ENCODE measurements at places on chromosomes 2 and 18.
A peak's percentile ranks its signal among the peaks of the same experiment; 100 is the strongest.

DNA sequence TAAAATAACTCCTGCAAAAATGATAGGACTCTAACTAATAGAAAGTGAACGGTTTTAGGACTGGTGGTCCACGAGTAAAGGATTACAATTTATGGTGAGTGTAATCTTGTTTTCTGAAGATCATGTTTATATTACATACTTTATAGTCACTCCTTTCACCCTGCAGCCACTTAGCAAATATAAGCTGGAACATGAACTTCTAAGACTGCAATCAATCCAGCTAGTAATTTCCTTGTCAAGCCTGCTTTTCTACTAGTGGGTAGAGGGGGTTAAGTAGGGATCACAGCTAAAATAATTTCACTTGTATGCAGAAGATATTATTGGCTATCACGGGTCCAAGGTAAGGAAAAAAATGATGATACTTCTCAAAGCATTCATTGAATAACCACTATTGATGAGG, 125.5 kb upstream of the NETO1 start:
- no peak for DNase-seq

DNA sequence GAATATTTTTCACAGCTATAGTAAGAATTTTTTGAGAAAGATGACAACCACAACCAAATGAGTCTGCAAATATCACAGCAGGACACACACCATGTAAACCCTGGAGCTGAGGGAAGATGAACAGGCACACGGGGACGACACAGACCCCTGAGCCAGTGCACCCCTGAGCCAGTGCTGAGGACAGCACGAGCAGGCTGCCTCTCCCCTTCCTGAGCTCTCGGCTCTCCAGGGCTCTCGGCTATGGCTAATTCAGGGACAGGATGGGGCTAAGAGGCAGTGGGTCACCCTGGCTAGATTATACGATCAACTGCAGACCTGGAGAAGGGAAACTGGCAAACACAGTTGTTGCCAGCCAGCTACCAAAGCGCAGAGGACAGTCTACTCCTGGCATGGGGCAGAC, 41.4 kb downstream of the TGFBRAP1 start:
- DNase-seq, result no peak

DNA sequence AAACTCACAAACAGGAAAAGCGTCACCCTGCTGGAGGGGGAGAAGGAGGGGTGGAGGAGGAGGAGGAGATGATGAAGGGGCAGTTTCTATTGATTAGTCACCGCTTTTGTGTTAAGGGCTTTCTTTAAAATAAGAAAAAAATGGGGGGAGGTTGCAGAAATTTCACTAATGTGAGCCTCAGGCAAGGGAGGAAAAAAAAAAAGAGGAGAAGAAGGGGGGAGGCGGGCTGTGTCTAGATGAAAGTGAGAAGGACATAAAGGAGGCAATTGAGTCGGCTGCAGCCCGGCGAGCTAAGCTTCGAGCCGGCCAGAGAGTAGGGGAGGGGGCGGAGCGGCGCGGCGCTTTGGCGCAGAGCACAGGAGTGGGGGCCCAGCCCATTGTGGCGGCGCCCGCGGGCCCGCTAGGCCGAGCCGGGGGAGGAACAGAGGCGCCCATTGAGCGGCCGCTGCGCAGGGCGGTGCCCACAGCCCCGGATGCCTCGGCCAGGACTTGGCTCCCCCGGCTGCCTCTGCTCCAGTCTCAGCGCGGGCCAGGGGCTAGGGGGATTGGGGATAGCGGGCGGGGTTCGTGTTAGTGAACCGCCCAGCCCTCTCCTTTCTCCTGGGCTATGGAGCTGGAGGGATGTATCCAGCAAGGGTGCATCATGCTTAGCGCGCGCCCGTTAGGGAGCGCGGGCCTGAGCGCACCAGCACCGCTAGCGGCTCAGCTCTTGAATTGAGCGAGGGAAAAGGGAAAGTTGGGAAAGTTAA, 7.9 kb downstream of the PAX3 start:
- peak; percentile 55 for DNase-seq

DNA sequence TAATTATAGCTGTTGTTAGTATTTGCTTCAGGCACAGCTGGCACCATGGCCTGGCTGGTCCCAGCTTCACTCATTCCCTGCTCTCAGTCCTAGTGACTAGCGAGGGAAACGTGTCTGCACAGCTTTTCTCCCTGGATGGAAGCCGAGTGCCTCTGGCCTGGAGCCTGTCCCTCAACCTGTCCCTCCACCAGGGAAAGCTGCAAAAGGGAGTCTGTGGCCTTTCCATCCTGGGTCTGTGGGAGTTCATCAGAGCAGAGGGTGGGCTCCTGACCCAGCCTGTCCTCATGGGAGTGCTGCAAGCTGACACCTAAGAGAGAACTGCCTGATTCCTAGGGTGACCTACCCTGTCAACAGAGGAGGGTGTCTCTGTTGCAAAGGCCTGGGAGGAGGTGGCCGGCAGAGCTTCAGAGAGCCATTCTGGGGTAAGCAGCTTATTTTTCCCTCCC, 118.3 kb downstream of the CAPN13 start:
- no peak for DNase-seq

DNA sequence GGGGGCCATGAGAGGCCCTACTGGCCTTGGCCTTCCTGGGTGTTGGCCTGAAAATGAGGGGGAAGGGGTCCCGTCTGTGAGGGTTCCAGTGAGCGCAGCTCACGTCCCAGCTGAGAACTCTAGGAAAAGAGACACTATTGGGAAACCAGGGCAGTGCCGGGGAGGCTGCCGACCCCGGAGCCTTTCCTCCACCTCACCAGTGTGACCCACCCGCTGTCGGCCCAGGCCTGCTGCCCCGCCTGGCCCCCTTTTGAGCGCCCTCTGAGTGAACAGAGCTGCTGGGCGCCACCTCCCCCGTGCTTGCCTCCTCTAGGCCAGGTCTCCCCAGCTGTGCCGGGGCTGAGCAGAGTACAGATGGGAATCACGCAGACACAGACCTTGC, 17.5 kb upstream of the ARHGEF4 start:
- DNase-seq, result no peak

DNA sequence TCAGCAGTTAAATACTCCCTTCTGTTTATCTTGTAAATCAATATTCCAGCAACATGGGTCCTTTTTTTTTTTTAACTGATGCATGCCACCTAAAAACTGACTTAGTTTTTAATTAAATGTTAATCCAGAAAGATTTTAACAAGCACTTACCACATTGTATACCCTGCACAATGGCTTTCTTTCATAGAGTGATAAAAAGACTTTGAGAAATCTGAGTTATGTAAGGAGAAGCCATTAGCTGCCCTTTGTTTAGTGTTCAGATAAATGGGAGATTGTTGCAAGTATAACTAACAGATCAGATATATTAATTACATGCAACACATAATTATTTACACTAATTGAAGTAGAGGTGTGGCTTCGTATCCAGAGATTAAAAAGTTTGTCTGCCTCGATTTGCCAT, 22.7 kb upstream of the NFATC1 start:
- no peak for DNase-seq

GRCh38 chr18:59986139-59986538, 86.3 kb downstream of the PMAIP1 start:
- no peak for DNase-seq

DNA sequence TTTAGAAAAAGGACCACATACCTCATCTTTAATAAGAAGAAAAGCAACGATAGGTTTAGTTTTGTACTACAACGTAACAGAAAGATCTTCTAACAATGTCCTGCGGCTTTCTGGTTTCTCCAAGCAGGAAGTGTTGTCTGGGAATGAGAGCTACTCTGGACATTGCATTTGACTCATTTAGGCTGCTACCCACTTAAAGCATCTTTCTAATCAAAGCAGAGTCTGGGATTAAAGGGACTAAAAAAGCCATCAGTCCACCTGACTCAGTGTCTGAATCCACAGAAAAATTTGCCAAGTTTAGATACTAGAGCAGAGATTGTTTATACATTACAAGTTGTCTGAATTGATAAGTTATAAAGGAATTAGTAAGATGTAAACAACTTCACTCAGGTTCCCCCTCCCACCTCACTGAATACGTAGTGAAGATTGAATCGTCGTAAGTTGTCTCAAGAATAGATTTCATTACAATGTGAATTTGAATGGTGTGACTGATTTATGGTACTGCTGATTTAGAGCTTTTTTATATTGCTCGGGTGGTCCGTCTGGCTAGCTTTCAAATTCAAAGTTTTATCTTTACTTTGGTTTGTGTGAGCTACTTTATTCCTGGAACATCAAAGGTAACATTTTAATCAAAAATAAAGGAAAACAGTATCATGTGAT, 70.2 kb upstream of the SMIM21 start:
- DNase-seq, result no peak

- no peak for DNase-seq
Measured at GRCh38 chr2:51027968-51028367, 4.0 kb downstream of the NRXN1 start.

- peak; percentile 20 for DNase-seq
Measured at GRCh38 chr2:201191132-201191875, 8.4 kb downstream of the CASP10 start.

DNA sequence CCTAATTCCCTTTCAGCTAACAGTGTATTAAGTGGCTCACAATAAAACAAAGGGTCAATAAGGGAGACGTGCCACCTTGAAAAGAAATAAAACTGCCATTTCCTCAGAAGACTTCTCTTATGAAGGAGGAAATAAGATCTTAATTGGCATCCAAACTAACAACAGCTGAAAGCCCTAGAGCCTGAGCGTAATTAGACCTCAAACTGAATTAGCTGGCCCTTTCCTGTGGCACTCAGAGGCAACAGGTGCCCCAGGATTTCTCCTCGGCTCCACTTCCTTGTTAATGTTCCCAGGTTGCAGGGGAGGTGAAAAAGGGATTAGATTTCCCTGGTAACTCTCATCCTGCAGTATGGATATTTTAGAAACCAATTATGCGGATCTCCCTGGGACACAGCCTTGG, 804.3 kb downstream of the DCDC2C start:
- no peak for DNase-seq

DNA sequence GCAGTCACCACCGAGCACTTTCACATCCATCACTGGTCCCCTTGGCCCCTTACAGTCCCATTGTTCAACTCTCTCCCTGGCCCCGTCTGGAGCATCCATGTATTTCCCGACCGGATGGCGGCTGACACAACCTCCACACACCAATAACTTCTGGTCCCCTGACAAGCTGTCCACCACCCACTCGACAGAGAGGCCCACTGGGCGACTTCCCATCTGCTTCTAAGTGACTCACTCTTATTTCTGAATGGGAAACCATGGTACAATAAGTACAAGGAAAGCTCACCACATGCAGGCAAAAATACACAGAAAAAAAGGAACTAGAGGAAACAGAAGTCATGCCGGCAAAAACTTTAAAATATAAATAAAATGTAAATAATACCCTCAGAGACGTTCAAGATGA, 82.9 kb upstream of the RAB12 start:
- DNase-seq, result no peak

- DNase-seq, result peak; percentile 24
Measured at GRCh38 chr2:154455866-154456265, 242.6 kb upstream of the KCNJ3 start.

DNA sequence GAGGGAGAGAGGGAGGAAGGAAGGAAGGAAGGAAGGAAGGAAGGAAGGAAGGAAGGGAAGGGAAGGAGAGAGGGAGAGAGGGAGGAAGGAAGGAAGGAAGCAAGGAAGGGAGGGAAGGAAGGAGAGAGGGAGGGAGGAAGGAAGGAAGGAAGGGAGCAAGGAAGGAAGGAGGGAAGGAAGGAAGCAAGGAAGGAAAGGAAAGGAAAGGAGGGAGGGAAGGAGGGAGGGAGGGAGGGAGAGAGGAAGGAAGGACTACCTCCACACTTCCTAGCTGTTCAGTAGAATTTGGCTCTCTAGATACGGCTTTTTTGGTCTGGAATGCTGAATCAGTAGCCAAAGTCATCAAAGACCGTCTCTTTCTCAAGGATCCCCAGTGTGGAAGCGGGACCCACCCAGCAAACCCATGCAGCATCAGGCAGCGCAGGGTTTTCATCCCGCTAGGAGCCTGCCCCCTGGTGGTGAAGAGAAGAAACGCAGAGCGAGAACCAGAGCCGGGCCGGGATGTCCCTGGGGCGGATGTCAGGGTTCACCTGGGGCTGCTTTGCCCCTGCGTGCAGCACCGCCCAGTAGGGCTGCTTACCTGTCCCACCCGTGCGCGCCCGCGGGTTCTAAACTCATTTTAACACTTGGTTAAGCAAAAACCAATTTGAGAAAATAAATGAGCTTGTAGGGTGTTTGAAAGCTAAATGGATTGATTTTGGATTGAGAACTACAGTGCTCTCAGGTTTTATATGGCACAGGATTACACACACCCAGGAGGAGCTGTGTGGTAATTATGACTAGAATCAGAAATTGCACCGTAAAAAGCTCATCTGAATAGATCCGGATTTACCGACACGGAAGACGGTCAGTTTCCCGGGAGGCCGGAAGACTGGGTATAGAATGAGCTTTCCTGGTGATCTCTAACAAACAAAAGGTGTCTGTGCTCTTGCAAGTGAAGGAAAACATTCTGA, 48.1 kb upstream of the ARL4C start:
- peak; percentile 72 for DNase-seq

DNA sequence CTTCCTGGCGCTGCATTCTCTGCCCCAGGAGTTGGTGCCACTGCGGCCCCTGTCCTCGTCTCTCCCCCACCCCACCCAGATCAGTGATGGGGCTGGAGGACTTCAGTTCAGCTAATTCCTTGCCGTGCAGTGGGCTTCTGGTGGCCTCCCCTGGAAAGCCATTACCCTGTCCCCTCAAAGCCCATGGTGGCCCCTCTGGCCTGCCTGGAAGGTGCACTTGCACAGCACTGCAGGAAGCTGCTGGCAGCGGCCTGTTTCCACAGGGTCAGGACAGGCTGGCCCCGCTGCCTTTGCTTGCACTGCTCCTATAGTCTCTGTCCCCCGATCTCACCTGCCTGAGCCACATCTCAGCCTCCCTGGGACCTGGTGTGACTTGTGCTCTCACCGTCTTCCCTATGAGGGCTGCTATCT, 105.1 kb downstream of the USP40 start:
- no peak for DNase-seq

DNA sequence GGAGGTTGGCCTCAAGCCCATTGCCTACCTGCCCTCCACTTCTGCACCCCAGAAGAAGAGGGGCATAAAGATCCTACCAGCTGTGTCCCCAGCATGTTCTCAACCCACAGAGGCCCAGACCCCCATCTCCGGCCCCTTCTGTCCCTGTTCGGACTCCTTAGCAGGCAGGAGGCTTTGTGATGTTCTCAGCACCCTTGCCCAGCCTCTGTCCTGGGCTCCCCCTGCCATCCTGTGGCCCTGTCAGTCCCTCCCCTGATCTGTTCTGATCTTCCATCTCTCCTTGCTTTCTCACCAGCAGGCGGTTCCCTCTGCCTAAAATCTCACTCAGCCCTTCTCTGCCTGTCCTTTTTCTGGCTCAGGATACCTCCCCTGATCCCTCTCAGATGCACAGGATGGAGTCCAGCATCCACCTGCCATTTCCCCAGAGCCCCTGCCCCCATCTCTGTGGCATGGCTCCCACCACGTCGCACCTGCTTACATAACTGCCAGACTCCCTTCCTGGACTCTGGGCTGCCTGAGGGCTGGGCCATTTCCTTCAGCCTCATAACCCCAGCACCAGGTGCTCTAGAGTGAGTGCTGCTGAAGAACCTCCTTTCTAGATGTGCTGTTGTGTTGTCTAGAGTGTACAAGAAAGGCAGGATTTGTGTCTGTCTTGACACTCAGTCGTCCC, 134.0 kb downstream of the CTIF start:
- no peak for DNase-seq

- peak; percentile 61 for DNase-seq
Measured at GRCh38 chr2:8412586-8412985, 269.3 kb upstream of the ID2 start.
